Inflammatory macrophage (primary cell): ENCODE measurements at places on chromosomes 11 and 22.

GRCh38 chr22:48449466-48450187 is 1378.0 kb downstream of the BRD1 start:
- DNase-seq = no peak

DNA sequence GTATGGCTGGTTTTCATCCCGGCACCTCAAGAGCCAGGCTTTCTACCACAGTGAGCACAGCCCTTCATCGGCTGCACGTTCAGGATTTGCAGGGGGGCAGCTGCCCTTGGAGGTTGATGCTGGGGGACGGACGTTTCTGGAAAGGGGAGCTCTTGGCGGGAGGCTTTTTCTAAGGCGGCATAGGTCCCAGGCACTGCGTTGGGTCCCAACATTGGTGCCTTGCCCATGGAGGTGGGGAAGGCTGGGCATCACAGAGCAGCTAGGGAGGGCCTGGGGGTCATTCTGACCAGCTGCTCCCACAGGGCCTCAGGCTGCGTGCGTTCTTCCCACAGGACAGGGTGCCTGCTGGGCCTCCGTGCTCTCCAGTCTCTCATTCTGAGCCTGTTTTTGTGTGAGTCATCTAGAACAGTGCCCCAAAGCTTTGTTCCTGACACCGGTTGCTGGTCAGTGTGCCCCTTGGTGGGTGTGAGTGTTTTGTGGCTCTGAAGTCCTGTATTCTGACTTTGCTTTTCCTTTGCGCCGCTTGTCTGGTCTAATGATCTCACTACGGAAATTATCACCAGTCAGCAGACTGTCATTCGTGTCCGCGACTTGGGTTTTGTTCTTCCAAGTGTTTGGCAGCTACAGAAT is 275.9 kb downstream of the TBC1D22A start:
- no peak for DNase-seq

GRCh38 chr11:76750746-76751145 is 32.4 kb upstream of the TSKU start:
- DNase-seq = no peak

DNA sequence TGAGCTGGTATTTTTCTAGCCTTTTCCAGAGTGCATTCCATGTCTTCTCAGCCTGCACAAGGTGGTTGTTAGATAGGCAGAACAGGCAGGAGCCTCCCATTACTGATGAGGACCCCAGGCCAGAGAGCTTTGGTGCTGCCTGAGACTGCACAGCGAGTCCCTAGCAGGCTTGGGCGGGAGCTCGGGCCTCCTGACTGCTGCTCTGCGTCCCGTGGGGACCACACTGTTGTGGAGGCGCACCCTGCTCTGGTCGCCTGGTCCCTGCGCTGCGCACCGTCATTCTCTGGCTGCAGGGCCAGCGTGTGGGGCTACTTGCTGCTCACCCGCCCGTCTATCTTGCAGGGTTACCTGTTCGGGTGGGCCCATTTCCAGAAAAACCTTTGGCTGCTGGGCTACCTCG is 8.5 kb downstream of the TPCN2 start:
- no peak for DNase-seq

GRCh38 chr22:19478045-19478900 is 720 bp downstream of the UFD1 start:
- DNase-seq = no peak

DNA sequence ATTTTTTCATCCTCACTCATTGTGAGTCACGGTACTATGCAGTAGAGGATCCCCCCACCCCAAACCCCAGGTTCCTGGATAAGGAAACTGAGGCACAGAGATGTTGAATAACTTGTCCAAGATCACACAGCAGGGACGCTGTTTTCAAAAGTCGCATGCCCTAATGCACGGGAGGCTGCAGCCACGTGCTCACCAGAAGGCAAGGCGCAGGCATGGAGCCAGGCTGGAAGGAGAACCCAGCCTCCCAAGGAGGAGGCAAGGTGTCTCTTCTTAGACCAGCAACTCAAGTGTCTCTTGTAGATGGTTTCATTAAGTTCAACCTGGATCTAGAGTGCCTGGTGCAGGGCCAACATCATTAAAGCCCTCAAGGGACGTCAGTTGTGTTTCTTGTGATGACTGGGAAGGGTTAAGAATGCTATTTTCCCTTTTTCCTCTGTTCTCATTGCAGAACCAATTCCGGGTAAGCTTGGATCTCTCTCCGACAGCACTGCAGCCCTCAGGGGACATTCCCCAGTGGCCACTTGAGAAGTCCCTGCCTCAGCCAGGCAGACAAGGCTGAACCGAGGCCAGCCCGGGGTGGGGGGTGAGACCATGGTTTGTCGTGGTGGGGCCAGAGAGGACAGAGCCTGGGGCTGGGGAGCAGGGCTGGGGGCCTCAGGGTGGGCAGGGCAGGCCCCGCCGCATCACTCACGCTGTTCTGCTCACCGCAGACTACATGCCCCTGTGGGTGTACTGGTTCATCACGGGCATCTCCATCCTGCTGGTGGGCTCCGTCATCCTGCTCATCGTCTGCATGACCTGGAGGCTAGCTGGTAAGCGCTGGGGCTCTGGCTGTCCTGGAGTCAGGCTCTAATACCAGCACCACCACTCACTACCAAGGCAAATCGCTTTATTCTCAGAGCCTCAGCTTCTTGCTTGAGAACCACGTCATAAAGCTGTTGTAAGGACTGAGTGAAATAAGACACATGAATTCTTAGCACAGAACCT is 15.7 kb downstream of the TMEM121B start:
- no peak for DNase-seq

- DNase-seq = no peak
These were observed 102.6 kb downstream of the SNX19 start for GRCh38 chr11:130813638-130814037.

GRCh38 chr22:26756675-26757293 is 99.4 kb downstream of the MIAT start:
- peak; percentile 2 for DNase-seq

DNA sequence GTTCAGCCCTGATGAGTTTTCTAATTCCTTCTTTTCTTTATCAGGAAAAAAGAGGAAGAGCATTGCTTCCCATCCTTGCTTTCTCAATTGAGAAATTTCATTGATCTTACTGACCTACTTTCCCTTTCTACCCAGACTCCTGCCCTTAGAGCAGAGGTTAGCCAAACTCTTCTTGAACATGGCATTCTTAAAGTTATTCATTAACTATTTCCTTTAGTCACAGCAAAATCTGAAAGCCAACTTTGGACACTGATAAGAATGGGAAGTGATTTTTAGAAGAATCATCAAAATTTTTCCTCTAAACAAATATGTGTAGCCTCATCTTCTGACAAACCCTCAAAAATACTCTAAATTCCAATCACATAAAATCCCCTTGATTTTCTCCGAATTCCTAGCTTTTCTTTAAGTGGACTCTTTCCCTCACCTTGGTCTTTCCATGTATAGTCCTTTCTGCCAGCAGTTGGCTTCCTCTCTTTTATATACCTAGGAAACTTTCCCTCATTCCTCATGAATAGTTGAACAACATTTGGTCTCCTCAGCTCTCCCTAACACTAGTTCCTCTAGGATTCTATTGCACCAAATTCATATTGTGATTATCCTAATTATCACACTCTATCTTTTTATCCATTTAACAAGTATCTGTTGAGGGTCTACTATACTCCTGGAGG is 566.7 kb upstream of the CCDC90B start:
- no peak for DNase-seq

- no peak for DNase-seq
These were observed 1.1 kb downstream of the CABP7 start for GRCh38 chr22:29720811-29721323.

- peak; percentile 61 for DNase-seq
These were observed 16.9 kb downstream of the UPB1 start for GRCh38 chr22:24512043-24512442.

GRCh38 chr11:71324788-71325417 is 72.5 kb upstream of the SHANK2 start:
- DNase-seq = no peak

DNA sequence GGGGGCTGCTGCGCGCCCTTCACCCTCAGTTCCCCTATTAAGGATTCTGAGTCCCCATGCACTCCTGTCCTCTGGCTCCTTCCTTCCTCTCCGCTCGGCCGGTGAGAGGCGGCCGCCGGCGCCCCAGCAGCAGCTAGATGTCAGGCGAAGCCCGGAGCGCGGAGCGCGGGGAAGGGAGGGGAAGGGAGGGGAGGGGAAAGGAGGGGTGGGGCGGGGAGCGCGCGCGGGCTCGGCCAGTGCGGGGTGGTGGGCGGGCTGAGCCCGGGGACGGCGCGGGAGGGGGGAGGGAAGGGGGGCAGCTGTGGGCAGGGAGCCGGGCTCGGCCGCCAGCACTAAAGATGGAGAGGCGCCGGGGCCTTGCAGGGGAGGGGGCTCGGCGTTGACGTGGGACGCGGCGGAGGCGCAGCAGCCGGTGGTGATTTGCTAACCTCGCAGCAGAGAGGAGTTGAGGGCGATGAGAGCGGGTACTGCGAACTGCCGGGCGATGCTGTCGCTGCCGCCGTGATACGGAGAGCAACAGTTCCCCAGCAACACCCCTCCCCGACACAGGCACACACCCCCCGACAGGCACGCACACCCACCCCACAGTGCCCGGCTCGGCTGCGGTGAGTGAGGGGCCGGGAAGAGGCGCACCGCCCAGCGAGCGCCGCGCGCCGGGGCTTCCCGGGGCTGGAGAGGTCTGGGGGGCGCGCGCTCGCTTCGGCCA is at the start of gene ZBTB16:
ZBTB16 (plus strand) TSS at position 434 of the 706 bp plus-strand sequence. CDS start 3,590 bp downstream, outside the sequence.
- DNase-seq = peak; percentile 51

DNA sequence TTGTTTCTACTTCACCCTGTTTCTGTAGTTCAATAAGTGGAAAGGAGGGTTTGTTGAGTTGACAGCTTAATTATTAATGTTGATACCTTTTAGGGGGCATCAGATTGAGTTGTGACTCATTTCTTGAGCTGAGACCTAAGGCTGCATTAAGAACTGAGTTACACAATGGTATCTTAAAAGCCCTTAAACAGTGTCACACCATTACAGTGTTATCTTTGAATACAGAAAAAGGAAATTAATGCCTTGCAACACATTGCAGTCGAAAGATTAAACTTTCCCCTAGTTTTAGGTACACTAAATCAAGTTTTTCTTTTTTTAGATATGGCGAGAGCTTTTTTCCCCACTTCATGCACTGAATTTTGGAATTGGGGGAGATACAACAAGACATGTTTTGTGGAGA is 16.7 kb downstream of the PAFAH1B2 start:
- DNase-seq = no peak

GRCh38 chr22:17472932-17473331 is 90.4 kb upstream of the SLC25A18 start:
- DNase-seq = no peak

GRCh38 chr11:68038718-68039525 is at the start of gene TCIRG1:
Gene TCIRG1 (plus strand): TSS chr11:68039025. CDS start chr11:68041272, 2,247 bp downstream.
- peak; percentile 94 for DNase-seq

GRCh38 chr11:117980720-117981119 is 5.5 kb upstream of the IL10RA start:
- DNase-seq = peak; percentile 79

DNA sequence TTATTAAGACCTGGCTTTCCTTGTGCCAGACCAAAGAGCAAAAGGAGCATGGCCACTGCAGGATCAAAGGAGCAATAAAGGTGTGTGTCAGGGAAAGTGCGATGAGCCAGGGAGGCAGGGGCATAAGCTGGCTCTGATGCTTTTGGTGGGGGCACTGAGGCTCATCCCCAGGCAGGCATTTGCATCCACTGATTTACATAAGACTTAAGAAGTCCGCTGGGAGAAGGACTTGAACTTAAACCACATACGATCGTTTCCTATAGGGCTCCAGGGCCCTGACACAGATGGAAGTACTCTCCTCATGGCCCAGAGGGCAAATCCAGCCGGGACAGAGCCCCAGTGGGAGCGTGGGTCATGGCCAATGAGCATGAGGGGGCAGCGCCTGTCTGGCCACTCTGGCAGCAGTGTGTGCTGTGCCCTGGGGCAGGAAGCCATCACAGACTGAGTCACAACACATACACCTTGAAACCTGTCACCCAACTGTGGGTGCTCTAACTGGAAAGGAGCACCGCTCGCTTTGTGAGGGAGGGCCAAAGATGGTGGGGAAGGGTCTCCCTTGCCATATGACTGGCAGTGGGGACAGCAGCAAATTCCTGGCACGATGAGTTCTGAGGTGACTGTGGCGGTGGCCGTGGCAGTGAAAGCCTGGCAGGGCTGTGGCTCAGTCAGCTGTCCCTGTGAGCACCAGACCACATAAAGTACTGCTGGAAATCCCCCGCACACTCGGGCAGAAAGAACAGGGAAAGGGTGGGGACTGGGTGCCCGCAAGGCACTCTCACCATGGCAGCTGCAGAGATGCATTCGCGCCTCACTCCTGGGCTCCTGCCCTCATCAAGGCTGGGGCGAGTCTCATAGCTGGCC is 79.4 kb upstream of the LMO1 start:
- no peak for DNase-seq

DNA sequence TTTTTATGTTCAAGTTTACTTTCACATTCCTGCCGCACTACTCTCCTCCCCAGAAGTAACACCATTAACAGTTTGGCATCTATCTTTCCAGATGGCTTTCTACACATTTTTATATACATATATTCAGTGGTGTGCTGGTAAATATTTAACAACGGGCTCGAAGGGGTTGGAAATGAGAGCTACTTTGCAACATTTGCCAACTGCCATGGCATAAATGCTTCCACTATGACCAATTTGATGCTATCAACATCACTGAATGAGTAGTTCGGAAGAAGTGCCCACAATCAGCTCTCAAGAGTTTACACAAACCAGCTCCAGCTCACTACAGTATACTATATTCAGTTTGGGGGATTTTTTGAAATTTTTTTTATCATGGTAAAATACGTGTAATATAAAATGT is 55.2 kb downstream of the RELT start:
- DNase-seq = no peak

DNA sequence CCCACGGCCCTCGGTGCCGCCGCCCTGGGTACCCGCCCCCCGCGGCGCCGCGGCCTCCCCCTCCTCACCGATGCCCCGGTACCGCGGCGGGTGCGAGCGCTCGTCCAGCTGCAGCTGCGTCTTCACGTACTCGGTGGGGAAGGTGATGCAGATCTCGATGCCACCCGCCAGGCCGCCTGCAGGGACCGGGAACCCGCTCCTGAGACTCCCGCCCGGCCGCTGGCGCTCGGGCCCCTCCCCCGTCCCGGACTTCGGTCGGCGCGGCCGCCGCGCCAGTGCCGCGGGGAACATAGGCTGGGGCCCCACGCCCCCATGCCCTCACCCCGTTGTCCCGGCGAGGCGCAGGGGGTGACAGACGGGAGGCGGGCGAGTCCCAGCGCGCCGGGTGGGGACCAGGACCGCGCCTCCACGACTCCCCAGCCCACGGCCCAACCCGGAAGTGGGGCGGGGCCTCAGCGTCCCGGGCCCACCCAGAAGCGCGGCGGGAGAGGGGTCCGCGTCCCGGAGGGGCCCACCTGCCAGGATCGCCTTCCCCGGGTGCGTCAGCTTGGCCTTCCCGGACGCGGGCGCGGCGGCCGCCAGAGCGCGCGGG is 375 bp downstream of the SLC25A1 start:
- DNase-seq = peak; percentile 39

GRCh38 chr11:7968686-7969085 is 3.4 kb upstream of the NLRP10 start:
- DNase-seq = no peak
